ENCODE measurements at places on chromosomes 7 and 10.
A peak's percentile ranks its signal among the peaks of the same experiment; 100 is the strongest.

- no peak for DNase-seq
These were observed 85.4 kb upstream of the AFAP1L2 start for GRCh38 chr10:114489521-114490310.

DNA sequence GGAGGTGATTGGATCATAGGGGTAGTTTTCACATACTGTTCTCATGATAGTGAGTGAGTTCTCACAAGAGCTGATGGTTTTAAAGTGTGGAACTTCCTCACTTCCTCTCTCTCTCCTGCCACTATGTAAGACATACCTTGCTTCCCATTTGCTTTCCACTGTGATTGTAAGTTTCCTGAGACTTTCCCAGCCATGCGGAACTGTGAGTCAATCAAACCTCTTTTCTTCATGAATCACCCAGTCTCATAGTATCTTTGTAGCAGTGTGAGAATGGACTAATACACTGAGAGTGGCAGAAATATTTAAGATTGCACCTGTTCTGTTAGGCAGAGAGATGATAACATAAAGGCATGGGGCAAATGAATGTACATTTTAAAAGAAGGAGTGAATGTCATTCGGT is 507.8 kb downstream of the SORCS3 start:
- no peak for DNase-seq

GRCh38 chr7:22445140-22445743 is 54.7 kb downstream of the STEAP1B start:
- DNase-seq, result peak; percentile 70

DNA sequence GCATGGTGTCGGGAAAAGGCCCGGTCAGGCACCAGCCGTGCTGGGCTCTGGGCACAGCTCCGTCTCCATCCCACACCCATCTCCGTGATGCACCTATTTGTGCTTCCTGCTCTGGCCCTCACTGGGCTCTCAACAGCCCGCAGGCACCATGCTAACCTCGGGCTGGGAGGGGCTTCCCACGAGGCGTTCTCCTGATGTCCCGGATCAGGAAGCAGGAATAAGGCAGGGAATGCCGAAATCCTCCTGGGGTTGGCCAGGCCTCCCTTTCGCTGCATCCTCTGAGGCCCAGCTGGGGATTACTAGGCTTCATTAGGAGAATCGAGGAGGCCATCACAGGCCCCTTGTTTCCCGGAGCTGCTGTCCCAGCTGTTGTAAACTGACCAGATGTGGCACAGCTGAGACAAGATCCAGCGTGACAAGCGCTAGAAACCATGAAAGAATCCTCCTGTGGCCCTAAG is 72.0 kb downstream of the FAM53B start:
- DNase-seq, result no peak

- peak; percentile 16 for DNase-seq
These were observed 59.2 kb upstream of the MYL10 start for GRCh38 chr7:101688183-101688831.

DNA sequence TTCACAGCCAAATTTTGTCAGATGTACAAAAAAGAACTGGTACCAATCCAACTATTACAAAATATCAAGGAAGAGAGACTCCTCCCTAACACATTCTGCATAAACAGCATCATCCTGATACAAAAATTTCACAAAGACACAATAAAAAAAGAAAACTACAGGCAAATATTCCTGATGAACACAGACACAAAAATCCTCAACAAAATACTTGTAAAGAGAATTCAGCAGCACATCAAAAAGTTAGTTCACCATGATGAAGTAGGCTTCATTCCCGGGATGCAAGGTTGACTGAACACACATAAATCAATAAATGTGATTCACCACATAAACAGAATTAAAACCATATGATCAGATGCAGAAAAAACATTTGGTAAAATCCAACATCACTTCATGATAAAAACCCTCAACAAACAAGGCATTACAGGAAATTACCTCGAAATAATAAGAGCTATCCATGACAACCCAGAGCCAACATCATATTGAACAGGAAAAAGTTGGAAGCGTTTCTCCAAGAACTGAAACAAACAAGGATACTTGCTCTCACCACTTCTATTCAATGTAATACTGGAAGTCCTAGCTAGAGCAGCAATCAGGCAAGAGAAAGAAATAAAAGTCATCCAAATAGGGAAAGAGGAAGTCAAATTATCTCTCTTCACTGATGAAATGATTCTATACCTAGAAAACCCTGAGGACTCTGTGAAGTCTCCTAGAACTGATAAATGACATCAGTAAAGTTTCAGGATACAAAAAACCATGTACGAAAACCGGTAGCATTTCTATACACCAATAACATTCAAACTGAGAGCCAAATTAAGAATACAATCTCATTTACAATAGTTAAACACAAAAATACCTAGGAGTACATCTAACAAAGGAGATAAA is 223.1 kb downstream of the REEP3 start:
- DNase-seq, result no peak

DNA sequence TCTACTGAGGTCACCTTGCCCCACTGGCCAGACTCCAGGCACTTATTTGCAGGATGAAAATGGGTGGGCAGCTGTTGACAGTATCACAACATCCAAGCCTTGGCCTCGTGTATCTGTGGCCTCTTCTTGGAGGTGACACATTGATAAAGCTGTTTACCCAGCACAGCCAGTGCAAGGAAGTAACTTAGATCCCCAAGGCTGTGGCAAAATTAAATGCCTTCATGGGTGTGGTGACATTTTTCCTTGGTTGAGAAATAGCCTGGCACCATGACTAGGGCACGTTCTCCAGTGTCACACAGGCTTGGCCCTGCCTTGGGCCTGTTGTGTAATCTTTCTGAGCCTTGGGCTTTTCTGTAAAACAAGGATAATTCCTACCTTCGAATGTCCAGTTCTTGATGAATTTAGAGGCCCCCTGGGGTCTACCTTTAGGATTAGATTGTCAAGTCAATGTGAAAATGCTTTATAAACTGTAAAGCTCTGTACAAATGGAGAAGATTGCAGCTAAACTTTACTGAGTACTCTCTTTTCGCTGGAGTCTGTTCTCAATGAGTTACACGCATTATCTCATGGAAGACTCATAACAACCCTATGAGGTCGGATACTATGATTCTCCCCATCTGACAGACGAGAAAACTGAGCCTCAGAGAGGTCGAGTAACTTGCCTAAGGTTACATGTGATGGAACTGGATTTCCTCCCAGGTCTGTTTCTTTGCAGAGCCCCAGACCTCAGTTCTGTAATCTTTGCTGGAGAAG is 46.7 kb upstream of the LOXL4 start:
- no peak for DNase-seq

DNA sequence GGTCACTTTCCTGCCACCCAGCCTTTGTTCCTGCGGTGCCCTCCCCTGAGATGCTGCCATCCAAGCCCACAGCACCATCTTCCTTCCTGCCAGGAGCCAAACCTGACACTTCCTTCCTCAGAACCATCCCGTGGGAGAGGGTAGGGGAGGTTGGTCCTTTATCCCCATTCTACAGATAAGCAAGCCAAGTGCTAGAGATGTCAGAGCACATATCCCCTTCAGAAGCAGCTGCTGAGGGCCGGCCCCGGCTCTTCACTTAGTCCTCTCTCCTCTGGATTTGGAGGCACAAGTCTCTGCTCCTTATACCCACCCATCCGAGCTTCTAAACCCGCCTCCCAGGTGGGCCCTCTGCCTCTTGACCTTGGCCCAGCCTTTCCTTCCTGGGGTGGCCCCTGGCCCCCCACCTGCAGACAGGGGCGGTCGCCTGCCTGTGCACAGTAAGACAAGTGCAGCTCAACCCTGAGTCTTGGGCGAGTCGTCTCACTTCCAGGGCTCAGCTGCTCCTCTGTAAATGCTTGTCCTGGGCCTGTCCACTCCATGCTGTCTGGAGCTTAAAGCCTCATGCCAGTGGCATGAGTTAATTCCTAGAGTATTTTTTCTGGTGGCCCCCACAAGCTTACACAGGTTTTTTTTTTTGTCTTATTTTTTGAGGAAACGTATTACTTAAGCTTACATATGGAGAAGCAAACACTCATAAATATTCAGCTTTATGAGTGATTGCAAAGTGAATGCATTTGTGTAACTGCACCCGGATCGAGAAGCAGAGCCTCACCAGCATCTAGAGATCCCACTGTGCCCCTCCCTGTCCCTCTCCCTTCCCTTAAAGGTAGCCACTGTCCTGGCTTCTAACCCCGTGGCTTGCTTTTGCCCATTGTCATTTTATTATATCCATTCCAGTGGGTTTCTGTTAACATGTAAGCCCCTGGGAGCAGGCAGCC is 125.1 kb downstream of the CDH23 start:
- DNase-seq, result no peak

DNA sequence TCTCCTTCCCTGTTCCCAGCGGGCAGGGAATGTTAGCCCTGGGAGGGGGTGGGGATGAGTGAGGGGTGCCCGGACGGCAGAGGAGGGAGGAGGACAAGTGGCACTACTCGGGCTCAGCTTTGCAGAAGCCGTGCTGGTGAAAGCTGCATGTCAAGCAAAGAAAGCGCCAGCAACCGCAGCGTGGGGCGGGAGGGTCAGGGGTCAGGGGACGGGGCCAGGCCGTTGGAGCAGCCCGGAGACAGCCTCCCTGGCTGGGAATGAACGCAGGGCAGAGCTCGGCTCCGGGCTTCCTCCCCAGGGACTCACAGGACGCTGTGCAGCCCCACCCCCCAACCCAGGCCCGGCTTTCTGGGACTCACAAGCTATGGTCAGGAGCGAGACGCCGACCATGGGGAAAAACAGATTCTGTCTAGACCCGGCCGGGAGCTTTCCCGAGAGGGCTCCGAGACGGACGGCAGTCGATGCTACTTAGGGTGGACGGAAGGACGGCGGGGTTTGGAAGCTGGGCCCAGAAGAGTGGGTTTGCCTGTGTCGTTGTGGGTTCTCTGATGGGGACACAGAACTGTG is 113.4 kb downstream of the VIPR2 start:
- no peak for DNase-seq

All from NCI-H187 (cell line).